ENCODE measurements at places on chromosomes 3 and 15. TPM values are rescaled to one million over a fixed set of nuclear protein-coding genes. Genes with fewer than 3 reads are reported as not detected.

MNS1 gene
- 4.6 TPM for total RNA-seq

DNA sequence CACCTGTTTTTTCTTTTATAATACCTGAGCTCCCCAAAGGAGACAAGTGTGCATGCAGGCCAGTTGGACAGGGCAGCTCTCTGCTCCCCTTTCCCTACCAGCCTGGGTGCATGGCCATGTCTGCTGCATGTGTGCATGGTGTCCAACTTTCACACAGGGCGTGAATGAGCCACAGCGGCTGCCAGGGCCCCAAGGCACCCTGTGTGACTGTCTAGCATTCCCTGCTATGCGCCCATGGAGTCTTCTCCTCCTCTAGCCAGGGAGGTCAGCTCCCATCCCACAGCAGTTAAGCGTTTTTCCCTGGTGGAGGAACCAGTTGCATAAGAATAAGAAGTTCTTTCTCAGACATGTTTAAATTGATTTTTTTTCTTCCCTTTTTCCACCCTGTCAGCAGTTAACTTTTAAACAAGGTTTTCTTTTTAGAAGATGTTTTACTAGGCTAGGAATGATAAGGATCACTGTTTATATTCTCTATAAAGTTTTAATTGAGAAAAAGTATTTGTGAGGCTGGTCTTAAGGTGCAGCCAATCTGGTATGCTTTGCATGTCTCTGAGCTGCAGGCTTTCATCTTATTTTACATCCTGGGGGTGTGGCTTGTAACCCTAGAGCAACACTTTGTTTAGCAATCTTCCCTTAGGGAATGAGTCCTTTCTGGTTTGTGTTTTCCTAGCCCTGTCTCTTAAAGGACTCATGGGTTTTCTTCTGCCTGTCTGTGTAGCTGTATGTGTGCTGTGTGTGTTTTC, 20.5 kb upstream of the OR5H1 start:
- no peak overlapping the region for H3K27ac ChIP-seq
- H3K36me3 ChIP-seq: no peaks in the 10 kb centered on the region
- H3K4me1 ChIP-seq: no peaks in the 10 kb centered on the region
- no peak for DNase-seq

DNA sequence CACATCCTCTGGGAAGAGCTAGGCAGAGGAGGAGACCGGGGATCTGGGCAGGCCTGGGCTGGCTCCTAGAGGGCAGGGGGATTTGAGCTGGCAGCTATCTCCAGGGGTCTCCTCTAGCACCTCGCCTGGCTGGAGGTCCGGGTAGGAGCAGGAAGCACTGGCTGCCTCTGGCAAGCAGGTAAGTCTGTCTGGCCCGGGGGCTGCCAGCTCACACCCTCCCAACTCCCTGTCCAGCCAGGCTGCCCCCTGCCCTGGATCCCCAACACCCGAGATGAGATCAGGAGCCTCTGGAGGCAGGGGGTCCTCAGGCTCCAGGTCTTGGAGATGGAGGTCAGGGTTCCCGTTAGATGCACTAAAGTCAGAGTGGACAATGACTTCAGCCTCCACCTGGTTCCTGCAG, 6.2 kb upstream of the IGDCC3 start:
- no peaks in the 10 kb centered on the region for H3K27me3 ChIP-seq
- H3K4me3 ChIP-seq: no peak overlapping the region
- DNase-seq: no peak
- no peaks in the 10 kb centered on the region for H3K36me3 ChIP-seq

- no peaks in the 10 kb centered on the region for H3K36me3 ChIP-seq
- no peak overlapping the region for H3K4me3 ChIP-seq
- H3K27ac ChIP-seq: no peak overlapping the region
- H3K27me3 ChIP-seq: no peaks in the 10 kb centered on the region
Observed at GRCh38 chr3:186223476-186223875, 114.6 kb upstream of the ETV5 start.

- no peaks in the 10 kb centered on the region for H3K27me3 ChIP-seq
- DNase-seq: no peak
- no peaks in the 10 kb centered on the region for H3K36me3 ChIP-seq
- no peaks in the 10 kb centered on the region for H3K4me1 ChIP-seq
- no peak overlapping the region for H3K4me3 ChIP-seq
Observed at GRCh38 chr3:117226932-117227331, 517.4 kb downstream of the TUSC7 start.

VIPR1 gene
- total RNA-seq: 0.41 TPM

GRCh38 chr15:49589030-49589429, 31.6 kb downstream of the FAM227B start:
- no peaks in the 10 kb centered on the region for H3K4me1 ChIP-seq
- DNase-seq: no peak
- no peaks in the 10 kb centered on the region for H3K36me3 ChIP-seq
- H3K4me3 ChIP-seq: no peak overlapping the region

HCN4 gene
- total RNA-seq: not detected

NBEAL2 gene
- 133 TPM for total RNA-seq

DNAH12 gene
- 0.43 TPM for total RNA-seq

DNA sequence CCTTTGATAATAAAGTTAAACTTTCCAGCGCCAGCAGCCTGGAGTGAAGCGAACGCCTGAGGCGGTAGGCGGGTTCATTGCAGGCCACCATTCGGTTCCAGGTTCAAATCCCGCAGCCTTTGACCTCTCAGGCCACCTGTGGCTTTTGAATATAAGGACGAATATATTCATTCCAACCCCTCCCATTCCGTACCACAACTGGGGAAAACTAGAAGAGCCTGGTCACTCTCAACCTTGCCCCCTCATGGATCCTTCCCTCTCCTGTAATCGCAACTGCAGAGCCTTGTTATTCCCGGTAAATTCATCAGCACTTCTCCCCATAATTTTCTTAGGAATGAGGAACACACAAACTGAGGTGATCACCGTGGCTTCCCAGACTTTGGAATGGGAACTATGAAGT, 35.2 kb downstream of the ZIC4 start:
- no peaks in the 10 kb centered on the region for H3K4me1 ChIP-seq
- no peak overlapping the region for H3K27ac ChIP-seq
- no peak for DNase-seq
- no peaks in the 10 kb centered on the region for H3K36me3 ChIP-seq

GRCh38 chr15:80202641-80203360, 49.2 kb downstream of the CTXND1 start:
- no peaks in the 10 kb centered on the region for H3K36me3 ChIP-seq
- no peak overlapping the region for H3K27ac ChIP-seq
- no peak overlapping the region for H3K4me3 ChIP-seq
- no peaks in the 10 kb centered on the region for H3K27me3 ChIP-seq

Measured in Karpas-422 (cell line).